ENCODE measurements at places on chromosomes 5 and 9.

GRCh38 chr5:141872496-141873356, 5.5 kb downstream of the PCDH1 start:
- no peak for DNase-seq

DNA sequence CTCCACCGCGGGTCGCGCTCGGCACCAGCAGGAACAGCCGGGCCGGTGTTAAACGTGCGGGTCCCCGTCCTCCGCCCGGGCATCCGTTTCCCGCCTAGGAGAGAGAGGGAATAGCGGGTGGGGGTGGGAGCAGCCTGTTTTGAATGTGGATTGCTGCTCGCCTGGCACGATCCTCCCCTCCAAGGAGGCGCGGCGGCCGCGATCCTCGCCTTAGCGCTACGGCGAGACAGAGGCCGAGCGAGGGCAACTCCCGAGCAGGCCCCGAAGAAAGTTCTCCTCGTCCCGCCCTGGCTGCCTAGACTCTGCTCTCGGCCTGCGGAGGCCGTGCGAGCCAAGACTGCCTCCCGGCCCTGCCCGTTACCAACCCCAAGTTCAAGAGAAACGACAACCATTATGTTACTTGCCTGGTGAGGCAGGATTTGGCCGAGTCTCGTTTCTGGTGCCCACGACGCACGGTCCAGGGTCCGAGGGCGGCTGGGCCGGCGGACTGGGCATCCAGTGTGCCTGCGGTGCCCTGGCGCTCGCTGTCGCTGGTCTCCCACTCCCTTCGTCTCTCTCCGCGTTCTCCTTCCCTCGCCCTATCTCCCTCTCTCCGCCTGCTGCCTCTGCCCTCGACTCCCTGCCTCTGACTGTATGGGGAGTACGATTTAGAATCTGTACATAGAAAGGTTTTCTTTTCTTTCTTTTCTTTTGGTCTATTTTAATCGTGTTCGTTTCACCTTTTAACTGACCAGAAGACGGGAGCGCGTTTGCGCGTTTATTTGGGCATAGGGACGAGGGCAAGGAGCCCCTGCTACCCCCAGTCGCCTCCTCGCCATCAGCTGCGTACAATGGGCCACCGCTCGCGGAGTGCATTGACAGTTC, 724 bp downstream of the NR2F1-AS1 start:
- DNase-seq: no peak

GRCh38 chr5:43839218-43839617, 236.2 kb downstream of the NNT start:
- DNase-seq: no peak

- no peak for DNase-seq
Measured at GRCh38 chr5:119385536-119386128, 29.8 kb downstream of the TNFAIP8 start.

DNA sequence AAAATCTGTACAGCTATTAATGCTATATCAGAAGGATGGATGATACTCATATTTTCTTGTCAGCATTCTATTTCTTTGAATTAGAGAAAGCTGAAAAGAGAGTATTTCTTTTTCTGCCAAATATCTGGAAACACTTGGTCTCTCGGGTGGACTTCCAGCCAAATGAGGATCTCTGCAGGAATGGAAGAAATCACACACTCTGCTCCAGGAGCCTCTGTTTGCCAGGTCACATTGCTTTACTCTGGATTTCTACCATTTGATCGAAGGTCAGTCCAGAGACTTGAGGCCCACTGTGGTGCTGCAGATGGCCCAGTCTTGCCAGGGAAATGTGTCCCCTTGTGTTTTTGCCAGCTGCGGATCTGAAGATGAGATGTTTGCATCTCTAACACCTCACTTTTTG, 154.1 kb downstream of the PCSK1 start:
- no peak for DNase-seq

- no peak for DNase-seq
Measured at GRCh38 chr5:56003179-56003578, 8.4 kb upstream of the IL6ST start.
